ENCODE measurements at places on chromosomes 7 and 10.

DNA sequence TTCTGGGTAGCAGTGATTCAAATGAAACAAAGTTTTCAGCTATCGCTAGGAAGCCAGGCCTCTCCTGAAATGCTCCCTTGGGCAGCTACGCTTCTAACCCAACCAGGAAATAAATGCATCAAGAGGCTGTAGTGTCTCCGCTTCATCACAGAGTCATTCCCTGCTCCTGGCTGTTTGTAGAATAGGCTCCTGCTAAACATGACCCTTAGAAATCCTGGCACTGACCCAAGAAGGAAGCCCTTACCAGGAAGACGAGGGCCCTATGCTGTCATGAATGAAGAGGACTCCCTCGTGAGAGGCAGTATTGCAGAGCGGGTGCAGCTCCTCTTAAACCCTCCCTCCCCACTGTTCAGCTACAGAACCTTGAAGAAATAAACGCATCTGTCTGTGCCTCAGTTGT lies 48.3 kb downstream of the NOD1 start:
- no peak for DNase-seq

- DNase-seq: no peak
Observed at GRCh38 chr10:13882119-13882711, 295.4 kb downstream of the PRPF18 start.

DNA sequence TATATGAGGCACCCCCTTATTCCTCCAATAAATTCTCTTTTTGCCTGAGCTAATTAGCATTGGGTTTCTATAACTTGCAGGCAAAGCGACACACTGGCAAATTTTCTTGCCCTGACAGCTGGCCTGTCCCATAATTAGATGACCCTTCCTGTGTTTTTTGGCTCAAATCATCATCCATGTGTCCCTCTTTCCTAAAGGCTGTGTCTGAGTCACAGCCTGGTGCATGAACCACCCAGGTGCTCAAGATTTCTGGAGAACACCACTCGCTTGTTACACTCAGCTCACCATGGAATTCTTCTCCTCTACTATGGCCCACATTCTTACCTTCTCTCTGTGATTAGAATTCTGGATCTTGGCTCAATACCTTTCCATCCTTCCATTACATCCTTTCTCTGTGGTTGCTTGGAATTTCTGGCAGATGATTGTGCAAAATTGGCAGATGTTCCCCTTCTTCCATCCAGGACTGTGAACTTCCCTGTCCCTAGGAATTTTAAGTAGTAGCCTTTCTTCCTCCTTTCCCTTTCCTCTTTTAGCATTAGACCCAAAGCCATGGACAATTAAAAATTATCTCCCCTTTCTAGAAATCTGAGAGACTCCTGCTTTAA lies 116.0 kb upstream of the ANKRD1 start:
- no peak for DNase-seq

DNA sequence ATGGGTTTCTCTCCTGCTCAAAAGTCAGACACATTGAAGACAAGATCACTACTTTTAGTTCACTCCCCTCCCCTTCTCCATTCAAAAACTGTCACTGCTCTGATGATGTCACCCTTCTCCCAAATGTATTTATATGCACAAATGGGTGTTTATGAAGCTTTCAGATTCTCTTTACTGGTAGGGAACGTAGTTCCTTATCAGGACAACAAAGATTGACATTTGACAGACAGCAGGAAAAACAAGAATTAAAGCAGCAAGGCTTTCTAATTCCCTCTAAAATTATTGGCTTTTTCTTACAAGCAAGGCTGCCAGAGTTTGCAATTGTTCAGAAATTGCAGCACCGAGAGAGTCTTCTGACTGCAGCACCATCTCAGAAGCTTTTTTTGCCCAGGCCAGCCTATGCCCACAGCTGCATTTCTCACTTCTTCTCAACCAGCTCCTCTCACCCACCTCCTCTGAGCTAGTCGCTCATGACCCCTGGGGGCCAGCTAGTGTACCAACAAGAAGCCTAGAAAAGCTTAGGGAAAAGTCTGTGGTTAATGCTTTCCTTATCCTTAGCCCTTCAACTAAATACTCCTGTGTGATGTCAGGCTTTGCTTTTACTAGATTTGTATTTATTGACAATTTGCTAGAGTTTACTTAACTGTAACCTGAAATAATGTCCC lies 265.1 kb downstream of the HTR7 start:
- DNase-seq: no peak

- no peak for DNase-seq
Observed at GRCh38 chr7:100370303-100370702, 3.0 kb upstream of the PILRA start.

DNA sequence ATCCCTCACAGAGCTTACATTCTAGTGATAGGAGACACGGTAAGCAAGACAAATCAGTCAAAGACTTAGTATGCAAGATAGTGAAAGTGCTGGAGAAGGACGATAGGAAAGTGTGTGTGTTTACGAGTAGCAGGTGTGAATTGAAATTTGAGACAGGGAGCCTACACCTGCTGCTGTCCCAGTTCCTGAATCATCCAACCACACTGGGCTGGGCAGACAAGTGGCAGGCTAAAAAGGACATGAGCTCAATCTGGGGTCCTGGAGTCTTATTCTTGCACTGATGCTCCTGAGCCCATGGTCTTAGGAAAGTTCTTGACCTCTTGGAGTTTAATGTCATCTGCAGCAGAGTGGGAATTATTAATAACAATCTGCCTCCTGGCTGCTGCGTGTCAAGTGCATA lies 16.2 kb downstream of the RBP3 start:
- no peak for DNase-seq

- peak; percentile 2 for DNase-seq
Observed at GRCh38 chr7:36084485-36085091, 68.5 kb upstream of the EEPD1 start.

- no peak for DNase-seq
Observed at GRCh38 chr7:131011432-131011742, 277.4 kb upstream of the KLF14 start.

DNA sequence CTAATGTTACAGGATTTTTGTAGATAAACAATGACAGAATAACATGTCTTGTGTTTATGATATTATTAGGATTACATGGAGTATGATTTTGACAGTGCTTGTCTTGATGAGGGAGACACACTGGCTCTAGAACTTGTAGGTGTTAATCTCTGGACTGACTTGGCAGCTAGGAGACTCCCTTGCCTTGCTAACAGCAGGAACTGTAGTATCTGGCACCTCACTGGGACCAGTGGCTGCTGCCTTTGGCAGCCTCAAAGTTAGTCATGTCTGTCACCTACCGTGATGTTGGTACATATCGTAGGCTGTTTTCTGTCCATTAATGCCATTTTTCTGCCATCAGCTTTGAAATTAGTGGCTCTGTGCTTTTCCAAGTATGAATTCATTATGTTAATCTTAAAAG lies 261.5 kb downstream of the CDK14 start:
- DNase-seq: no peak

Measured in NCI-H524 treated with DMSO at 0.1 percent for 48 hours (cell line).